ENCODE measurements at places on chromosomes 6 and 20.

DNA sequence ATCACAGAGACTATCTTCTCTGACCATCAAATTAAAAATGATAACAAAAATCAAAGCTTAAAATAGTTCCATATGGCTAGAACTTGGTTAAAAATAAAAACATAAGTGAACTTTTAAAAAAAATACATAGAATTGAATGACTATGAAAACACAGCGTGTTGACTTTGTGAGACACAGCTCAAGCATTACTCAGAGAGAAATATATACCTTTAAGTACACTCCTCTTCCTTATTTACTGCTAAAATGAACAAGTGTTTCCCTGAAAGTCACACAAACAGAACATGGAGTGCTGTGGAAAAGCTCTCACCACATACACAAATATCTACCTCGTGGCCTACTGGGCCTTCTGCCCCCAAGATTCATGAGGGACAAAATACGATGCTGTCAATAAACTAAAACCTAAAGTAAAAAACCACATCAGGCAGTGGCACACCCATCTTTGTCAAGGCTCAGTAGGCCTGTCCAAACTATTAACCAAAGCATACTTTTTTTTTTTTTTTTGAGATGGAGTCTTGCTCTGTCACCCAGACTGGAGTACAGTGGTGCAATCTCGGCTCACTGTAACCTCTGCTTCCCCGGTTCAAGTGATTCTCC lies 7.5 kb downstream of the FAXC start:
- no peak for DNase-seq

- no peak for DNase-seq
These were observed 1192.4 kb upstream of the CITED2 start for GRCh38 chr6:140566781-140567277.

- DNase-seq: no peak
These were observed 63.8 kb upstream of the TINAG start for GRCh38 chr6:54244430-54244829.

DNA sequence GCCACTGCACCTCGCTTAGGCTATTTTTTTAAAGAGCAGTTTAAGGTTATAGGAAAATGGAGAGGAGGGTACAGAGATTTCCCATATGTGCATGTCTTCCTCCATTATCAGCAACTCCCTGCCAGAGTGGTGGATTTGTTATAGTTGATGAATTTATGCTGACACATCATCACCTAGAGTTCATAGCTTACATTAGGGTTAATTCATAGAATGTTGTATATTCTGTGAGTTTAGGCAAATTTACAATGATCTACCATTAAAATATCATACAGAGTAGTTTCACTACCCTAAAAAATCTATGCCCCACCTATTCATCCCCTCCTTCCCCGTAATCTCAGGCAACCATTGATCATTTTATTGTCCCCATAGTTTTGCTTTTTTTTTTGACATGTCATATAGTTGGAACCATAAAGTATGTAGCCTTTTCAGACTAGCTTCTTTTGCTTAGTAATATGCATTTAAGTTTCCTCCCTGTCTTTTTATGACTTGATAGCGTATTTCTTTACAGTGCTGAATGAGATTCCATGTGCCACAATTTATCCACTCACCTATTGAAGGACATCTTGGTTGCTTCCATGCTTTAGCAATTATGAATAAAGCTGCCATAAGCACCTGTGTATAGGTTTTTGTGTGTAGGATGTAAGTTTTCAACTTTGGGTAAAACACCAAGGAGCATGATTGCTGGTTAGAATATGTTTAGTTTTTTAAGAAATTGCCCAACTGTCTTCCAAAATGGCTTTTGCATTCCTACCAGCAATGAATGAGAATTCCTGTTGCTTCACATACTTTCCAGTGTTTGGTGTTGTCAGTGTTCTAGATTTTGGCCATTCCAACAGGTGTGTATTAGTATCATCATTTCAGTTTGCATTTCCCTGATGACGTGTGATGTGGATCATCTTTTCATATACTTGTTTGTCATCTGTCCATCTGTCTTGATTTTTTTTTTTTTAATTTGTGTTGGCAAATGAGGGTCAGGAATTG lies 60.2 kb downstream of the NCOA3 start:
- no peak for DNase-seq

- no peak for DNase-seq
These were observed 1.0 kb downstream of the CCN2 start for GRCh38 chr6:131949909-131950766.

Data from activated T-cell treated with anti-CD3 and anti-CD28 coated beads for 48 hours (primary cell).